ENCODE measurements at places on chromosomes 3 and 15.

DNA sequence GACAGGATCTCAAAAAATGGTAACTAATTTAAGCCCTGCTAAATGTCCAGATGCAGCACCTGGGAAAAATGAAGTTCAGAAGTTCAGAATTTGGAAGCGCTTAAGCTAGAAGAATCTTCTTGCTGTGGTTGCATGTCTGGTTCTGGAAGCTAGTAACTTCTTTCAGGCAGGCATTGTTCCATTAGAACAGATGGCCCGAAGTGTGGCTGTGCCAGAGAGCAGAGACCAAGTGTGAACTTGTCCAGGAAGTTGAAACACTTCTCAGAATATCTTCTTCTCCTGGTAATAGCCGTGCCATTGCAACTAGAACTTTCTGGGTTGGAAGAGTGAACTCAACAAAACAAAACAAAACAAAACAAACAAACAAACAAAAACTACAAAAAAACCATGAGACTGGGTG, 80.0 kb downstream of the MITF start:
- no peak for DNase-seq

DNA sequence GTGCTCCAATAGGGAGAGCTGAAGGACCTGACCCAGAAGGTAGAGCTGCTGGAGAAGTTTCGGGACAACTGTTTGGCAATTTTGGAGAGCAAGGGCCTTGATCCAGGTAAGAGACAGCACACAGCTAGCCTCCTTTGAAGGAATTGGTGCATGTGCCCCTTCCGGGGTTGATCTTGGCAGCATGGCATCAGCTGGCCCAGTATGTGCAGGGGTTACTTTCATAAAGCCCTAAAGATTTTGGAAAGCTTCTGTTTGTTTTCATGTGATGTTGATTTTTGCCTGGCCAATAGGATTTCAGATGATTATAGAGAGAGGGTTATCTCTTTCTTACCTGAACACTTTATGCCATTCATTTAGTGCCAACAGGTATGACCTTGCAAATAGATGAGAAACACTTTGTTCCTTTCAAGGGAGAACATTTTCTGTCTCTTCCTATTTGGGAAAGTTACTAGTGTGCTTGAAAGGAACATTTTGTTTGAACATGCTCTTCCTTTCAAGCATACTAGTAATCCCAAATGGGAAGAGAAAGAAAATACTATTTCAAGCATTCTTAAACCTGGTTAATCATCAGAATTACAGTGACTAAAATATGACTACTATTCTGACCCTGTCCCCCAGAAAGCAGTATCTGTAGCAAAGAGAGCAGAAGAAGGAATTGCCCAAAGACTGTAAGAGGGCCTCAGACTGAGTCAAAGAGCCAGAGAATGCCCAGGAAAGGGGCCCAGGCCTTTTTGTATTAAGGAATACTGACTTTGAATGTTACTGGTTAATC, 7.5 kb downstream of the KNSTRN start:
- no peak for DNase-seq

DNA sequence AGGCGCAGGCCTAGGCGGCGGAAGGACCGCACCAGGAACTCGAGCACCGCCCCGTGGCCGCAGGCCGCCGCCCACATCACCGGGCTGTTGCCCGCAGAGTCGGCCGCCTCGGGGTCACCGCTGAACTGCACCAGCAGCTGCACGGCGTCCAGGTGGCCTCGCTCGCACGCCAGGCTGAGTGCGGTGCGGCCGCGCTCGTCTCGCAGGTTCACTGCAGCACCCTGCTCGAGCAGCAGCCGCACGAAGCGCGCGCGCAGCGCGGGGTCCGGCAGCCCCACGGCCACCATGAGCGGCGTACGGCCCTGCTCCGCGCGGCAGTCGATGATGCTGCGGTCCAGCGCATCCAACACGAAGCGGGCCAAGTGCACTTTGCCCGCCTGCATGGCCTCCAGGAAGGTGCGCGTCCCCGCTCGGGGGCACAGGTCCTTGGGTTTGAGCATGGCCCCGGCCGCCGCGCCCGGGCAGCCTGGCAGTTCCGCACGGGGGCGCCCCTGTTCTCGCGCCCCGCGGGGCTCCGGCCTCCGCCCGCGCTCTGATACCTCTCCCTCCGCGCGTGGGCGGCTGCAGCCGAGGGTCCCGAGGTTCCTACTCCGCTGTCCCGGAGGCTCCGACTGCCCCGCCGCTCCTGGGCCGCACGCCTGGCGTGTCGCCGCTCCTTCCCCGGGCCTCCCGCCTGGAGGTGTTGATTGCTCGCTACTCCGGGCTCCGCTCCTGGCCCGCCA, 556 bp downstream of the ANKRD63 start:
- DNase-seq: no peak

DNA sequence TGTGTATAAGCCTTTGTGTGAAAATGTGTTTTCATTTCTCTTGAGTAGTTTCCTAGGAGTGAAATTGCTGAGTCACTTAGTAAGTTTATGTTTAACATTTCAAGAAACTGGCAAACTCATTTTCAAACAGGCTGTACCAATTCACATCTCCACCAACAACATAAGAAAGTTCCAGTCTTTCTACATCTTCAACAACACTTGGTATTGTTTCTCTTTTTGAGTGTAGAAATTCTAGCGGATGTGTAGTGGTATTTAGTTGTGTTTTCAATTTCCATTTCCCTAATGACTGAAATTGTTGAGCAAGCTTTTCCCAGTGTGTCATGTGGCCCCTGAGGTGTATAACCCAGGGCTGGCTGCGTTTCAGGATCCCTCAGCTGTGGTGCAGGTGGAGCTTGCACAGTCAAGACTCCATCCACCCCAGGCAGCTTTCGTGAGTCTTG, 258.5 kb downstream of the PDCD6IP start:
- DNase-seq: no peak

GRCh38 chr3:123286308-123287023, 84.7 kb downstream of the SEC22A start:
- DNase-seq: no peak

- DNase-seq: no peak
Observed at GRCh38 chr15:90664650-90665287, 52.4 kb upstream of the BLM start.

DNA sequence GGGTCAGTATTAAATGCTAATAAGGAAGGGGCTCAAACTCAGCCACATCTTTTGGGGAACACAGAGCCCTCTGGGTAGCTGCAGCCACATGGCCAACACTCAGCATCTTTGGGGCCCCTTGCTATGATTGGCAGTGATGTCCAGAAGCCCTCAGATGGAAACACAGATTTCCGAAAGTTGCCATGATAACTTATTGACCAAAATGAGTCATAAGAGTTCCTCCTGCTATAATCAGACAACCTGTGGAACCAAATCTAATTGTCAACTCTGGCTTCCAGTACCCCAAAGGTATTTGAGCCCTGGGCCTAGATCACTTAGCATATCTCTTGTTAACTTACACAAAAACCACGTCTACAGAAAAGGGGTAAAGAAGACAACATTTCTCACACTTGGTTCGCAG, 392.2 kb downstream of the KCNH8 start:
- no peak for DNase-seq

- DNase-seq: no peak
Observed at GRCh38 chr15:33155691-33156420, 38.7 kb downstream of the FMN1 start.

GRCh38 chr15:100708916-100709315, 106.5 kb downstream of the ASB7 start:
- no peak for DNase-seq

DNA sequence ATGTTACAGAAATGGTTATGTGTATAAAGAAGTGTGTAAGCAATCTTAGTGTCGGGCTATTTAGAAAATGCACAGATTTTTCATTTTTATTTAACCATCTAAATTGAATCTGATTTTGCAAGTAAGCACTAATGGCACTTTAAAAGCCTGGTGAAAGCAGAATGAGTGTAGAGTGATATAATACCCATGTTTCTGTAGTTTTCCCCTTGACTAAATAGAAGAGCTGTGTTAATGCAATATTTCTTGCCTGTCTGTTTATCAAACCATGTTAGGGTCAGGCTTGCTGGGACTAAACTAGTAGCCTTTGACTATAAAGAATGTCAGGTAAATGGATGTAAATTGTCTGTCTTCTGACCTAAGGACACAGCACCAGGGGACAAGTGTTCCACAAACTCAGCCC, 714.0 kb downstream of the CADM2 start:
- no peak for DNase-seq

DNA sequence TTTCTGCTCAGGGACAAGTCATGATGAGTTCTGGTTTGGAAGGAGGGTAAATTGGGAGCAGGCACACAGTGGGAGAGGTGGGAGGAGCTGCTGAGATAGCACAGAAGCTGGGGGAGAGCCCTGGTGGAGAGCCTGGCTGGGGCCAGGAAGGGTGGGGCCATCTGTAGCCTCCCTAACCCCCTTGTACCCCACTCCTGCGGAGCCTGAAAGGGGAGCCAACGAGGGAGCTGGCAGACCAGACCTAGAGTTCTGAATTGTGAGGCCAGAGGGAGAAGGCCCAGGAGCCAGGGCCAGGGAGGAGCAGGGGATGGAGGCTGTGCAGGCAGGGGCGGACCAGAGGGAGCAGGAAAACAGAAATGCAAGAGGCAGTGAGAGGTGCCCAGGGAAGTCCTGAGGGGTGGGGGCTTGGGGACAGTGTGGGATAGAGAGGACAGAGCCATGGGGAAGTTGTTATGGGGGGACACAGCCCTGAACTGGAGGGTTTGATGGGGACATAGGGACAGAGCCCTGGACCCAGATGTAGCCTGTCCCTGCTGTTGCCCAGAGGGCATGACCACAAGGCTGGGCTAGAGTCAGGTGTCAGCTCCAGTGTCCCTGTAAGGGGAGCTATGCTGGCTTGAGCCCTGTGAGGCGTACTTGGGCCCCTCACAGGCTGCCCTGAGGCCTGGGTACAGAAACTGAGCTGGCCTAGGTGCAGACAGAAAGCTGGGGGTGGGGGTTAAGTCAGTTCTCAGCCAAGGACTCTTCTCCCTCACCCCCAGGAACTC, 1.2 kb downstream of the TMIE start:
- DNase-seq: no peak

DNA sequence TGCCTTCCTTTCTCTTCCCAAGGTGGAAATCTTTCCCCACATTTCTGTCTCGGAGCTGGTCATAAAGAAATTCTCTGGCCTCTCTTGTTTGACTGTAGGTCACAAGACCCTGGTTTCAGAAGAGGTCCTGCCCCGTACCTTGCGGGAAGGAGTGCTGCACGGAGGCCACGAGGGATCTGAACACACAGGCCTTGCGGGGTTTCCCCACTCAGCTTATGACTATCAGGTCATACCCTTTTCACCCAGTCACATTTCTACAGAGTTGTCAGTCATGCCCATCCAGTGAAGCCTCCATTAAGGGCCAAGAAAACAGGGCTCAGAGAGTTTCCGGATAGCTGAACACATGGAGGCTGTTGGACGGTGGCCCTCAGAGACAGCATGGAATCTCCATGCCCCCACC, 54.7 kb upstream of the ATP13A3 start:
- no peak for DNase-seq

- no peak for DNase-seq
Observed at GRCh38 chr3:68123231-68123630, 468.8 kb upstream of the SUCLG2 start.

GRCh38 chr15:38414357-38414756, 39.6 kb upstream of the FAM98B start:
- no peak for DNase-seq

GRCh38 chr15:94584833-94585244, 353.5 kb downstream of the MCTP2 start:
- DNase-seq: no peak

GRCh38 chr3:9100513-9100894, 137.2 kb upstream of the RAD18 start:
- no peak for DNase-seq

GRCh38 chr3:27714692-27715453, 7.2 kb downstream of the EOMES start:
- DNase-seq: no peak

GRCh38 chr3:159144472-159144871, 342.6 kb downstream of the MFSD1 start:
- no peak for DNase-seq

- DNase-seq: no peak
Observed at GRCh38 chr3:143247073-143247472, 127.5 kb downstream of the CHST2 start.

- DNase-seq: no peak
Observed at GRCh38 chr15:50353251-50353974, 1.6 kb downstream of the GABPB1 start.

- DNase-seq: no peak
Observed at GRCh38 chr15:70559265-70560239, 203.8 kb downstream of the UACA start.

- DNase-seq: no peak
Observed at GRCh38 chr3:160695915-160696327, 19.0 kb downstream of the ARL14 start.

DNA sequence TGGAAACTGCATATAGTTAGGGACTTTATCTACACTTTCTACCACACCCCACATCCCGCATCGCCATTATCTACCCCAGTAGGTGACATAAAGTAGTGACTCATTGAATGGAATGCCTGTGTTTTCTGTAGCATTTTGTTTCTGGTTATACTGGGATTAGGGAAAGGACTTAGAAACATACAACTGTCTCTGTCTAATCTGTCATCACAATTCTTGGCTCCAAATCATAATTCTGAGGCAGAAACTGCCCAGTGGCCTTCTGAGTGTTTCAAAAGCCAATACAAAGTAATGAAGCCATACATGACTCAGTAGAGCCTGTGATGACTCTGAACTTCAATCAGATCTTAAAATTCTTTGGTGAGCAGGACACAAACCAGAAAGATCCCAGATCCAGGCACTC, 115.7 kb upstream of the CHRM5 start:
- DNase-seq: no peak

GRCh38 chr3:14266361-14266760, 87.7 kb downstream of the LSM3 start:
- DNase-seq: no peak

- no peak for DNase-seq
Observed at GRCh38 chr3:191065181-191065805, 133.7 kb upstream of the OSTN start.

DNA sequence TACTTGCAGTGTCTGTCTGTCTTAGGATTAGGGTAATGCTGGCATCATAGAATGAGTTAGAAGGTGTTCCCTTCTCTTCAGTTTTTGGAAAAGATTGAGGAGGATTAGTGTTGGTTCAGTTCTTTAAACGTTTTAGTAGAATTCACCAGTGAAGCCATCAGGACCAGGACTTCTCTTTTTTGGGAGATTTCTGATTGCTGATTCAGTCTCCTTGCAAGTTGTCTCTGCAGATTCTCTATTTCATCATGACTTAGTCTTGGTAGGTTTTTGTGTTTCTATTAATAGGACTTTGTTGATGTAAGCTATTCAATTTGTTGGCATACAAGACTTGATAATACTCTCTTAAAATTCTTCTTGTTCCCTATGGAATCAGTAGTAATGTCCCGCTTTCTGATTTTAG, 48.9 kb downstream of the STT3B start:
- DNase-seq: no peak

Measured in DMS79 (cell line).